ENCODE measurements at places on chromosomes 2 and 18. TPM values are rescaled to one million over a fixed set of nuclear protein-coding genes. Genes with fewer than 3 reads are reported as not detected.

The SULT1C4 gene
- total RNA-seq: not detected

The ERMN gene
- total RNA-seq: not detected

The CHAC2 gene
- total RNA-seq: 11.8 TPM

The GREB1L gene
- 5.0 TPM for total RNA-seq

The IRS1 gene
- total RNA-seq: 21.6 TPM

The TEX44 gene
- total RNA-seq: not detected

The SKA1 gene
- total RNA-seq: 9.9 TPM

The TTN gene
- 1.7 TPM for total RNA-seq

The GAREM1 gene
- 2.4 TPM for total RNA-seq

The CAPN14 gene
- 0.12 TPM for total RNA-seq

The NAB1 gene
- 29.0 TPM for total RNA-seq

The LYG2 gene
- not detected for total RNA-seq

The SERPINB13 gene
- not detected for total RNA-seq

The GKN1 gene
- not detected for total RNA-seq

The C2orf80 gene
- not detected for total RNA-seq

The IMMT gene
- total RNA-seq: 56.9 TPM

The SERPINB7 gene
- total RNA-seq: 136 TPM

The SNED1 gene
- total RNA-seq: 7.5 TPM

The STAM2 gene
- total RNA-seq: 57.9 TPM

The COX5B gene
- 262 TPM for total RNA-seq

The DNER gene
- 0.55 TPM for total RNA-seq

The DLX1 gene
- not detected for total RNA-seq

The GALNT13 gene
- 0.87 TPM for total RNA-seq

The ARID5A gene
- 11.0 TPM for total RNA-seq

The PAX8 gene
- 0.12 TPM for total RNA-seq

The IL36B gene
- total RNA-seq: not detected

The CFC1 gene
- not detected for total RNA-seq

The AQP12B gene
- not detected for total RNA-seq

The KCNF1 gene
- not detected for total RNA-seq

The FOXI3 gene
- total RNA-seq: not detected

The LIMS3 gene
- 14.7 TPM for total RNA-seq

The SAG gene
- not detected for total RNA-seq

The FOXD4L1 gene
- total RNA-seq: 0.12 TPM

The APOB gene
- under 0.01 TPM for total RNA-seq

The OSR1 gene
- 3.9 TPM for total RNA-seq

The PLEKHH2 gene
- 11.7 TPM for total RNA-seq

The ZNF521 gene
- total RNA-seq: 36.4 TPM

The DSC2 gene
- total RNA-seq: under 0.01 TPM

The IL36RN gene
- not detected for total RNA-seq

The UBE2F gene
- 55.9 TPM for total RNA-seq

The SCN9A gene
- total RNA-seq: 43.0 TPM

The MDH1B gene
- total RNA-seq: 1.6 TPM

The CCDC148 gene
- total RNA-seq: 0.66 TPM

The REG3A gene
- not detected for total RNA-seq

Data from uterine smooth muscle cell (primary cell).